Urinary bladder (tissue), 4 donors: ENCODE measurements at places on chromosomes 4 and X. TPM values are rescaled to one million over a fixed set of nuclear protein-coding genes. Genes with fewer than 3 reads are reported as not detected.

EREG gene
- 0.16 TPM for total RNA-seq

XAGE2 gene
- total RNA-seq, result not detected

ATP2B3 gene
- 0.69 TPM for total RNA-seq

FUNDC2 gene
- total RNA-seq, result 56.6 TPM

UCP1 gene
- not detected for total RNA-seq

ARSJ gene
- 20.6 TPM for total RNA-seq

CXCL10 gene
- total RNA-seq, result 7.6 TPM

GLRB gene
- total RNA-seq, result 8.9 TPM

FAT1 gene
- 215 TPM for total RNA-seq

DAPP1 gene
- 19.6 TPM for total RNA-seq

GRCh38 chr4:158580064-158580463 lies 58.4 kb downstream of the RXFP1 start:
- DNase-seq, result no peak

- no peak for DNase-seq
Measured at GRCh38 chrX:153670748-153671588, 2.6 kb downstream of the PNCK start.

DNA sequence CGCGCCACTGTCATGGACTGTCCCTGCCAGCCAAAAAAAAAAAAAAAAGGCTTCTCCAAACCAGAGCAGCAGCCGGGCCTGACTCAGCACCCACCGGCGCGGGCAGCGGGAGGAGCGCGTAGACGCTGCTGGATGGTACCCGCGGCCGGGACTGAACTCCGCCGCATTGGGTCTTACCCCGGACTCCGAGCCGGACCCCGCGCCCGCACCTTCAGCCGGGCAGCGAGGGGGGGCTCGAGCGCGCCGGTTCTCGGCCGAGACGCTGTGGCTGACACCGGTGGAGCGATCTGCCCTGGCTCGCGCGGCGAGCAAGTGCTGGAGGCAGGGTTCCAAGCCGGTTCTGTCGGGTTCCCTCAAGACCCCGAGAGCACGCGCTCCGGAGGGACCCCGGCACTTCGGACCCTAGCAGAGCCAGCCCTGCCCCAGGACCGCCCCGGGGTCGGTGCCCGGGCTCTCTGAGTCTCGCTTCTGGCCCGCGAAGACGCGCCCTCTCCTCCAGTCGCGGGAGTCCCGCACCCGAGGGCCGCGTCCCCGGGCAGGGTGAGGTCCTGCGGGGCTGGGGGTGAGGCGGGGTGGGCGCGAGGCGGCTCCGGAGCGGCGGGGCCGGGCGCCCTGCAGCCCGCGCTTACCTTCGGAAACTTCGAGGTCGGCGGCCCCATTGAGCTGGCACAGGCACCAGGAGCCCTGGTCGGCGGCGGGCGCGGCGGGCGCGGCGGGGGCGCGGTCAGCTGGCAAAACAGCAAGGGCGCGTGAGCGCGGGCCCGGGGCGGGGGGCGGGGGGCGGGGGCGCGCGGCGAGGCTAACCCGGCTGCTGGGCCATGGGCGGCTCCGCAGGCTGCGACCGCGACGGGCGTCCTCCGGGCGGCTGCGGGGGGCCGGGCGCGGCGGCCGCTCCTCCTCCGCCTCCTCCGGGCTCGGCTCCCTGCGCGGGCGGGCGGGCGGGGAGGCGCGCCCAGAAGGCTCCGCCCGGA lies 11.8 kb upstream of the MAN2B2 start:
- DNase-seq, result no peak

GRCh38 chr4:148749403-148749802 lies 307.2 kb upstream of the NR3C2 start:
- DNase-seq, result no peak

GRCh38 chr4:159045321-159045720 lies 57.6 kb upstream of the RAPGEF2 start:
- DNase-seq, result no peak

GRCh38 chrX:139186991-139187390 lies 343.5 kb upstream of the F9 start:
- DNase-seq, result no peak

DNA sequence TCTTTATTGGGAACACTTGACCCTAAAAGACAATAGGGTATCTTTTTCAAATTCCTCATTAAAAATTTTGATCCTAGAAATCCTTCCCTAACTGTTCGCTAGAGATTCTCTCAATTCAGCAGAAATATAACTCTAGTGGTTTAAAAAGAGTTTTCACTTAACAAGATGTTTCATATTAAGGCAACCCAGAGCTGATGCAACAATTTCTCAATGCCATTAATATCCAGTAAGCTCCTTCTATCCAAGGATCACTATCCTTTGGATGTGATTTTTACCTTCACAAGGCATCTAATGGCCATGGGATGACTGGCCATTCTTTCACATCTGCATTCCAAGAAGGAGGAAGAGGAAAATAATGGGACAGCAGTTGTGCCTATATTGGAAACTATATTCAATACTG lies 183.4 kb downstream of the ANKRD50 start:
- DNase-seq, result no peak

DNA sequence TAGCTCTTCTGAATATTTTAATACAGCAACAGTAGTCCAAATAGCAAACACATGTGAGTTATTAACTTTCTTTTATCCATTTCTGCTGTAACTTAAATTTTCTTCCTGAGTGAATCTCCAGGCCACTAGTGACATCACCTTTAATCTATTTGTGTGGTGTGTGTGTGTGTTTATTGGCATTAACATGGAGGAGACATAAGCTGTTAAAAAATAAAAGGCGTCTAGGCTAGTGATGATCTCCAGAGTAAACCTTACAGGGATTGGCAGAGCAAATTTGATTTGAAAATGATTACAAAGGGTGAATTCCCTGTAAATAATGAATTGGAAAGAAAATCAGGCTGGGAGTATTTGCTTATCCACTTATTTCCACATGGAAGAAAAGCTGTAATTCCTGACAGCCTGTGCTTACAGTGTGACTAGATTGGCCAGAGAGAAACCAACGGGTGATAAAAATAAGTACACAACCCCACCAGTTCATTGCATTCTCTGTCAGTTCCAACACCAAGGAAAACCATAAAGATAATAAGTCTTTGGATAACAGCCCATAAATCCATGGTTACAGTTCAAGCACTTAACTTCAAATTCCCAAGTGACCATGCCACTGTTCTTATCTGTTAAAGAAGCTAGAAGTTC lies 186.1 kb downstream of the ENOX2 start:
- DNase-seq, result no peak

DNA sequence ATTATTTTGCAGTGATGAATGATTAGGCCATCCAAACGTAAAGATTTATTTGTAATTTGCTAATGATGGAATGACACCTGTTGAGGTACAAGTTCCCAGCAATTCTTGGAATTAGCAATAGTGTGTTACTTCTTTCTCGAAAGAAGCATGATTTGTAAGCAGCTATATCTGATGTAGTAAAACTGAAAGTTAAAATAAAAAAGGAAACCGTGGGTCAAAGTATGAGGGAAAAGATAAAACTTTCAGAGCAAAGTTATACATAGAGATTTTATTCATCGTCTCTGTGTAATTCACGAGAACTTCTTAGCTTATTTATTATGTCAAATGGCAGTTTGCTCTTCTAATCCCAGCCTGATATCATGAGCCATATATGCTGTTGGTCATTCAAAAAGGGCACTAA lies 59.0 kb downstream of the NFKB1 start:
- DNase-seq, result no peak

DNA sequence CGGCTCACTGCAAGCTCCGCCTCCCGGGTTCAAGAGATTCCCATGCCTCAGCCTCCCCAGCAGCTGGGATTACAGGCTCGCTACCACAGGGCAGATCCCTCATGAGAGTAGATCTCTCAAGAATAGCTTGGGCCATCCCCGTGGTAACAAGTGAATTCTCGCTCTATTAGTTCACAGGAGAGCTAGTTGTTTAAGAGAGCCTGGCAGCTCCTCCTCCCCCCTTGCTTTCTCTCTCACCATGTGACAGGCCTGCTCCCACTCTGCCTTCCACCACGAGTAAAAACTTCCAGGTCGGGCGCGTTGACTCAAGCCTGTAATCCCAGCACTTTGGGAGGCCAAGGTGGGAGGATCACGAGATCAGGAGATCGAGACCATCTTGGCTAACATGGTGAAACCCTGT lies 30.3 kb upstream of the LAP3 start:
- DNase-seq, result no peak

DNA sequence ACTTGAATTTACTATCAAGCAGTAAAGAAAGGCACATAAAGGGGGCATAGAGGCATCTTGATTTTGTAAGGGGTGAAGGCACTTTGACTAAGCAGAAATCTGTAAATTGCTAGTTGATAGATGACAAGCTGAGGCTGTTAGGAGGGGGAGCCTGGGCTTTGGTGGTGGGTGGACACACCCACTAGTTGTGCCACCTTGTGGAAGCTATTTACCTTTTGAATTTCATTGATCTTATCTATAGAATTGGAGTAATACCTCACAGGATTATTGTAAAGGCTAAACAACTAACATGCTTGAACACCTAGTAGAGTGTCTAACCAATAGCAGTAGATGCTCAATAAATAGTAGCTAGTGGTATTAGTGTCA lies 142.8 kb upstream of the KCNIP4 start:
- no peak for DNase-seq

- no peak for DNase-seq
Measured at GRCh38 chrX:37825215-37825842, 22.0 kb downstream of the DYNLT3 start.

- no peak for DNase-seq
Measured at GRCh38 chr4:107058828-107059227, 22.7 kb upstream of the DKK2 start.

DNA sequence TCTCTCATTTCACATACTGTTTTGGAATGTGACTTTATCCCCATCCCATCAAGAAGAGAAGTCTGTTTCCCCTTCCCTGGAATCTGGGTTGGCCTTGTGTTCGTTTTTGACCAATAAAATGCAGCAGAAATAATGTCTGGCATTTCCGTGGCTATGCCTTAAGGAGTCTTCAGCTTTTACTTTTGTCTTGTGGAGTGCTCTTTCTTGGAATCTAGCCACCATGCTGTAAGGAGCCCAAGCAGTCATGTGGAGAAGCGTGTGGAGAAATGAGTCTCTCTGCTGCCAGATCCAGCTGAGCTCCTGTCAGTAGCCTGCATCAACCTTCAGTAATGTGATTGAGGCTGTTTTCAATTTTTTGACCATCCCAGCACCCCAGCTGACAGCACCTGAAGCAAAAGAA lies 84.4 kb upstream of the ARMCX2 start:
- DNase-seq, result no peak

DNA sequence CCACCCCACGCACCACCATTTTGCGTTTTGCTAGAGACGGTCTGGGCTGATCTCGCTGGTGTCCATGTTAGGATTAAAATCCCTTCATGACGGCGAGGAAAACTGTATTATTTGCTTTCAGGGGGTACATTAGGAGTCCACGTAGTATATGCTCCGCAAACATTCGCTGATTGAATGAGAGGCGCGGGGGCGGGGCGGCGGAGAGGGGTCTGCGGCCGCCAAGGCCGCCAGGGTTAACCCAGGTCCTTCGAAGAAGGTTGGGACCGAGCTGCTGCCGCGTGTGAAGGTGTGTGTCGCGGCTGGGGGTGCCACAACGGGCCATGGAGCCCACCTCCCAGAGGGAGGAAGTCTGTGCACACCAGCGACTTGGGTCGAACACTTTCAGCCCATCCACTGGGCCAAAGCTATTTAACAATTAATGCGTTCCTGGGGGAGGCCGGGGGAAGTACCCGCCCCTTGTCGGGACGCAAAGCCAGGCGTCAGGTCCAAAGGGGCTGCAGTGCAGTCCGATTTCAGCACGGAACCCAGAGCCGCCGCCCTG lies 6.4 kb upstream of the PITX2 start:
- DNase-seq, result no peak

GRCh38 chr4:182354867-182355266 lies 111.7 kb downstream of the TENM3 start:
- no peak for DNase-seq

GRCh38 chrX:346034-346813 lies 27.6 kb upstream of the GTPBP6 start:
- no peak for DNase-seq

GRCh38 chrX:50913520-50913919 lies 3.0 kb downstream of the BMP15 start:
- DNase-seq, result no peak

- no peak for DNase-seq
Measured at GRCh38 chrX:50751091-50751490, 62.9 kb downstream of the SHROOM4 start.

DNA sequence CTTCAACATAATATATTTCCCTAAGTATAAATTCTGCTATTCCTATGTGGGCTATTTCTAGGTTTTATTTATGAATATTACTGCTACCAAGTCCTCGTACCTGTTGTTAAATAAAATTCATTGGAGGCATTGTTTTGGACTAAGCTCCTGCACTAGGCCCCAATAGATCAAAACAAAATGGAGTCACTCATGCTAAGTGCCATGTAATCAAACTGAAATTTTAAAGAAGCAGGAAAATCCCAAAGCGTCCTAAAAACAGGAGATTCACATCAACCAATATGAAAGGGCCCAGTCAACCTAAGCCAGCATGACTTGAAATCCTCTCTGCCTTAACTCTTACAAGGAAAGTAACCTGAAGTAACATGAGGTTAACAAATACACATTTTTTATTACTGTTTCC lies 743.2 kb downstream of the TRAM1L1 start:
- no peak for DNase-seq

GRCh38 chrX:3787856-3788255 lies 74.4 kb upstream of the PRKX start:
- no peak for DNase-seq

DNA sequence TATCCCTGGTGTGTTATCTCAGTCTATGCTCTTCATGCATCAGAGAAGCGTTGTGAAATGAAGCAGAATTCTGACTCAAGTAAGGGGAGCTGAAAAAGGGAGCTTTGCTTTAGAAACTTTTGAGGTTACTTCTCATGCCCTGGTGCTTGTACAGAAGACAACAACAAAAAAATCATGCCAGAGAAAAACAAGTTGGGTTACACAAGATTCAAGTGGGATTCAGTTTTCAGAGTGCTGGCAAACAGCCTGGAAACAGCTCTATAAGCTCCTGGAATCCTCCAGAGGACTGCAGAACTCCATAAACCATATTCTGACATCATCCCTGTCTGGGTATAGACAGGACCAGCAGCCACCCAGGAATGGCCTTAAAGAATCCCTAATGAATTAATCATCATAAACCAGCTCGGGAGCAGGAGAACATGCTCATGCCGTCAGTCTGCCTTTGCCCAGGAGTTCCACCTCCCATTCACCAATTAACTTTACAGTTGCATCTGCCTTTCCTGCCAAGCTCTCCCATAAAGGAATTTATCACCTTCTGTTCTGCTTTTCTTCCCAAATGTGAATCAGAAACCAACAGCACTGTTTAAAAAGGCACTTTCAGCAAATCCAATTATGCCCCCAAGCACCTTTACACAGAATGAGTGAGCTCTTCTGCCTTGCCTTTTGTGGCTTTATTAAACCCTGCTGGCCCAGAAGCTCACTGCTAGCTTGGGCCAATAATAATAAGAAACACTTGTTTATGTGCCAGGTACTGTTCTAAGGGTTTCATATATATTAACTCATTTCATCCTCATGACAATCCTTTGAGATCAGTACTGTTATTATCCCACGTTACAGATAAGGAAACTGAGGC lies 54.5 kb upstream of the FBXW7 start:
- peak; percentile 49 for DNase-seq

GRCh38 chr4:92658318-92658717 lies 354.6 kb downstream of the GRID2 start:
- DNase-seq, result no peak
